ENCODE measurements at places on chromosomes 16 and 17.

GRCh38 chr16:23508589-23509440, 1.5 kb downstream of the GGA2 start:
- DNase-seq, result no peak

GRCh38 chr17:81926451-81927151, 934 bp downstream of the MAFG start:
- peak; percentile 76 for DNase-seq

DNA sequence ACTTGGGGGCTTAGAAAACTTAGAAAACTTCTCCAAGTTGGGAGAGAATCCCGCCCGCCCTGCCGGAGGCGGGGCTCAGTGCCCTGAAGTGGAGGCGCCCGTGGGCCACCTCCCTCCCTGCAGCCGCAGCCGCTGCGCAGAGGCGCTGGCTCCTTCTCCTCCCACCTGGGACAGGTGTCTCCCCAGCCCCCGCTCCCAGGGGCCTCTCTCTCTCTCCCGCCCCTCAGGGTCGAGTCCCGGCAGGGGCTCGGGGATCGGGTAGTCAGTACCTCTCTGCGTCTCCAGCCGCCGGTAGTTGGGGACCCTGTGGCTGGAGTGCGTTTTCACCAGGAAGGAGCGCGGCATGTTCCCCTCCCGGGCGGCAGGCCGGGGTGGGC, 257 bp downstream of the SNAI3 start:
- DNase-seq, result peak; percentile 28

DNA sequence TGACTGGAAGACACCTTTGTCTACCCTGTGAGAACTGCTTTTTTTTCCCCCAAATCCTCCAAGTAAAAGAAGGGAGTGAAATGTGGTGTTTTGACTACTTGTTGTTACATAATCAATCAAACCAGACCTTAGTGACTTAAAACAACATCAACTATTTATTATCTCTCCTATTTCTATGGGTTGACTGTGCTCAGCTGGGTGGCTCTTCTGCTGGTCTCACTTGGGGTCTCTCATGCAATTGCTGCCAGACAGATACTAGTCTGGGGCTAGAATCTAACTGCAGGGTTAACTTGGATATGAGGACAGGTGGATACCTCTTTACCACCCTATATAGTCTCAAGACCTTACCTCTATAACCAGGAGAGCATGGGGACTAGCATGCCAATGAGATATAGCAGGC, 141.3 kb downstream of the SALL1 start:
- no peak for DNase-seq

DNA sequence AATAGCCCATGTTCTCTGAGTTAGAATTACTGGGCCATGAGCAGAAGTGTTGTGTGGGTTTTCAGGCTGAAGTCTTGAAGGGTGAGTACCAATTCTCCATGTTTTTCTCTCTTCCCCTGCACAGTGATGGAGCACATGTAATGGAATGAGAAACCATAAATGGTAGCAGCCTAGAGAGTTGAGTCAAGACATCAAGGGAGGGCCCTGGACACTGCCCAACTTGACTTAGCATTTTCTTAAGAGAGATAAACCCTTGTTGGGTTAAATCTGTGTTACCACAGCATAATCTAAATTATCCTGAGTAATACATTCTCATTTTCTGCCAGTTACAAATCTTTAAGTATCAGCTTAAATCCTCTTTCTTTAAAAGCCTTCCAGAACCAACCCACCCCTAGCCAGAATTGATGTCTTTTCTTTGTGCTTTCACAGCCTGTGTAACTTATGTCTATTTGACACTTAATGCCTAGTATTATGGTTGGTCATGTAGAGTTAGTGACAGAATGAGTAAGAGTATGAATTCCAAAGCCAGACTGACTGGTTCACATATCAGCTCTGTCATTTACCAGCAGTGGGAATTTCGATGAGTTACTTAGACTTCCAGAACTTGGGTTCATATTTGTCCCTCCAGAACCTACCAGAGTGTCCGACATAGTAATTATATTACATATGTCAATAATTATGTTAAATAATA, 27.0 kb upstream of the RGS9 start:
- no peak for DNase-seq

DNA sequence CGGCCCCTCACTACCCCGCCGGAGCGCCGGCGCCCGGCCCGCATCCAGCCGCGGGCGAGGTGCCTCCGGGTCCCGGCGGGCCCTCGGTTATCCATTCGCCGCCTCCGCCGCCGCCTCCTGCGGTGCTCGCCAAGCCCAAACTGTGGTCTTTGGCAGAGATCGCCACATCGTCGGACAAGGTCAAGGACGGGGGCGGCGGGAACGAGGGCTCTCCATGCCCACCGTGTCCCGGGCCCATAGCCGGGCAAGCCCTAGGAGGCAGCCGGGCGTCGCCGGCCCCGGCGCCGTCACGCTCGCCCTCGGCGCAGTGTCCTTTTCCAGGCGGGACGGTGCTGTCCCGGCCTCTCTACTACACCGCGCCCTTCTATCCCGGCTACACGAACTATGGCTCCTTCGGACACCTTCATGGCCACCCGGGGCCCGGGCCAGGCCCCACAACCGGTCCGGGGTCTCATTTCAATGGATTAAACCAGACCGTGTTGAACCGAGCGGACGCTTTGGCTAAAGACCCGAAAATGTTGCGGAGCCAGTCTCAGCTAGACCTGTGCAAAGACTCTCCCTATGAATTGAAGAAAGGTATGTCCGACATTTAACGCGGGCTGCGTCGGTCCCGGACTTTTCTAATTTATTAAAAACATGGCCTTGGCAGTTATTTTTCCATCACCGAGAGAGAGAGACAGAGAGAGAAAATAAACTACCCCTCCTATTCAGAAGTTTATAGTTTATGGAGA, 2.8 kb downstream of the IRX5 start:
- no peak for DNase-seq

- no peak for DNase-seq
Observed at GRCh38 chr17:49071106-49071505, 61.5 kb upstream of the B4GALNT2 start.

DNA sequence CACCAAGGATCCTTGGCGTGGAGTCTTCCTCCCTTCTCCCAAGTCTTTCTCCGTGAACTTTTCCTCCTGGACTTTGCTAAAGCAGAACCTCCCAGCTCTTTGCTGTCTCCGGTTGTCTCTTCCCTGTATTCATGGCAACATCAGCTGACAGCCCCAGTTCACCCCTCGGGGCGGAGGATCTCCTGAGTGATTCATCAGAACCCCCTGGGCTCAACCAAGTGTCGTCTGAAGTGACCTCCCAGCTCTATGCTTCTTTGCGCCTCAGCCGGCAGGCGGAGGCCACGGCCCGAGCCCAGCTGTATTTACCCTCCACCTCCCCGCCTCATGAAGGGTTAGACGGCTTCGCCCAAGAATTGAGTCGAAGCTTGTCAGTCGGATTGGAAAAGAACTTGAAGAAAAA, 943 bp downstream of the CNTROB start:
- DNase-seq, result no peak

DNA sequence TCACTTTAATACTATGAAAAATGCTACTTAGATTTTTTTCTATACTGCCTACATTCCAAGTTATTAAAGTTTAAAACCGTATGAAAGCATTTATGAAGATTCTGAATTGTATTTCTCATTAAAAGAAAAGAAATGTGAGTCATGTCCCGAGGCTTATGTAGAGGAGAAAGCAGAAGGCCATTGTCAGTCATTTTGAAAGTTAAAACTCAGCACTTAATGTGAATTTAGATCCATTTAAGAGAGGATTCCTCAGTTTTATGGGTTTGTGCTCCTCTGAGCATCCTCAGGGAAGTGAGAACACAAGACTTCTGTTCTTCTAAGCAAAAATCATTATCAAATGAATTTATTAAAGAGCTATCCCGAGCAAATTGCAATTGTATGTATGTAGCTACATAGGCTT, 11.8 kb downstream of the C17orf75 start:
- no peak for DNase-seq

GRCh38 chr17:45260204-45260783, 1.6 kb downstream of the SPATA32 start:
- DNase-seq, result no peak

DNA sequence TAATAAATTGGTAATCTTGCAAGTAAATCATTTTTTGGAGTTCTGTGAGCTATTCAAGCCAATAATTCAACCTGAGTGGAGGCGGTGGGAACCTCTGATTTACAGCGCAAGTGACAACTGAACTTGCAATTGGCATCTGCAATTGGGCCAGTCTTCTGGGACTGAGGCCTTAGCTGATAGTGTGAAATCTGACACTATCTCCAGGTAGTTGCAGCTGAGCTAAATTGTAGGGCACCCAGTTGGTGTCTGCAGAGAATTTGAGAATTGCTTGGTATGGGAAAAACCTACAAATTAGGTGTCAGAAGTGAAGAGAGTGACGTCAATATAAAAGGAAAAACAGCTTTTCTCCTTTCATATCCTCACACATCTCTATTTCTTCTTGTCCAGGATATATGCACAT, 1633.6 kb upstream of the GOT2 start:
- no peak for DNase-seq

- no peak for DNase-seq
Observed at GRCh38 chr17:47855737-47856136, 4.8 kb upstream of the SP6 start.

DNA sequence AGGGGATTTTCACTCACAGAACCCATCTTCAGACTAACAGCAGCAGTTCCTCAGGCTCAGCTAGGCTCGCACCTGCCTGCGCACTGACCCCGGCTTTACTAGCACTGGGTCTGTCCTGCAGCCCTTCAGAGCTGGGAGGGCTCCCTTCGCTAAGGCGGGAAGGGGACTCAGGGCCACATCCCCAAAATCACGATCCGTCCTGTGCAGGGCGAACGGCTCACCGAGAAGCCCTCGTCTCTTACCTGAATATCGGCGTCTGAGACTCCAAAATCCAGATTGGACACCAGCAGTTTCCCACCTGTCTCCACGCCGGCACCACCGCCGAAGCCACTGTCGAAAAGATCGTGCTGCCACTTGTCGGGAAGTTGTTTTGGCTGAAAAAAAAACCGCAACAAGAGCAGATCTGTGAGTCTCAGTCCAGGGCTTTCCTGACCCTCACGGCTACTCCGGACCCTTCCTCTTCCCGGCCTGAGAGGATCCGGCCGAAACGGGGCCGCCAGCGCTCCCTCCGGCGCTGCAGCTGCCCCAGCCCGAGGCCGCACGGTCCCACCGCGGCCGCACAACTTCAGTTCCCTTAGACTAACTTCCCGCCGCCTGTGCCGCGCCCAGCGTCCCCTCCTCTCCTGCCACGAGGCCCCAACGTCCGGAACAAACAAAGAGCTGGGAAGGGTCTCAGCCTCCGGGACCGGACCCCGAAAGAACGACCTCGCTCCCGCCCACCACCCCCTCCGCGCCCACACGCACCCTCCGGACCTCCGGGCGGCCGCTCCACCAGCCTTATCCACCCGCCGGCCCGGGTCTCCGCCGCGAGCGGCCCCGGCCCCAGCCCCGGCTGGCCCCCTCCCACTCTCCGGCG, 711 bp downstream of the ALYREF start:
- DNase-seq, result no peak

- DNase-seq, result no peak
Observed at GRCh38 chr16:4663777-4664465, 29.4 kb upstream of the NUDT16L1 start.

DNA sequence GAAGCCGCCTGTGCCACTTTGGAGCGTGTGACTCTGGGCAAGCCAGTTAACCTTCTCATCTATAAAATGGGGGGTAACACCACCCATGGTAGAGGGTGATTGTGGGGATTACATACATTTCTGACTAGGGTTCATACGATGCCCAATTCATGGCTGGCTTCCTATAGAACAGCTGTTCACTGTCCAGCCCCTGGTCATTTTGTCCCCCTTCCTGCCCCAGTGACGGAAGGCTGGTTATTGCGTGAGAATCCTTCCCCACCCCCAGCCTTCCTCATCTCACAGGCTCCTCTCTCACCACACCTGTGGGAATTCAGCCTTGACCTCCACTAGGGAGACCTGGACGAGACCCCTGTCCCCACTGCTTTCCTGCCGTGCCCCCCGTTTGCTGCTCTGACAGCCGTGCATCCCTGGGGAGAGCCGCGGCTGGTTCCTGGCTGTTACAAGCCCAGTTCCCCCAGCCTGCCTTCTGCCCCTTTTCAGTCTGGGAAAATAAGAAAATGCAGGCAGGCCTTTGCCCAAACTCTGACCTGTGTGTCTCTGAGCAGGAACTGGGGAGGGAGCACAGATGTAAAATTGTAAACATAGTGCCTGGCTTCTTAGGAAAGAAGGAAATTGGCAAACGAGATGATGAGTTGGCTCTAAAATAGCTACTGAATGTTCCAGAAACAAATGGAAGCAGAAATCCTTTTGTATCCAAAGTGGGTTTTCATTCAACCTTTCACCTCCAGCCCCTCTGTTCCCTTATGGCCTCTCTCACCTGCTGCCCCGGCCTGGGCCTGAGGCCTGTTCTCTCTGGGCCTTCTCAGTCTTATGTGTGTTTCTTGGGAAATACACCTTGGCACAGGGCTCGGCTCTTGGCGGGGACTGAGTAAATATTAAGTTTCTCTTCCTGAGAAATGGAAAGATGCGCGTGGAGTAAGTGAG, 67.3 kb downstream of the OR1D5 start:
- no peak for DNase-seq

DNA sequence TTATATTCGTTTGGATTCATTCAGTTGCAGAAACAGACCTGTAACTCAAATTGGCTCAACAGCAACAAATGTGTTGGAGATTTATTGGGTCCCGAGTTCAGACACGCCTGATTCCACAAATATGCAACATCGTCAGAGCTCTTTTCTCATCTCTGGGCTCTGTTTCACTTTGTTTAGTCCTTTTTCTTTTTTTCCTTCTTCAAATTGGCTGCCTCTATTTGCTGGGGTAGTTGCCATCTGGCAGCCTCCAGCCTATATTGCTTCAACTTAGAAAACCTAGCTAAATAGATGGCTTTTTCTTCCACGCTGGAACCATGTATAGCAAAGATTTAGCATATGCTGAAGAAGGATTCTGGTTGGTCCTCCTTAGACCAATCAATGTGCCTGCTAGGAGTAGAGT, 398.5 kb downstream of the RBFOX1 start:
- DNase-seq, result no peak

GRCh38 chr17:622356-622755, 92.3 kb downstream of the VPS53 start:
- DNase-seq, result no peak

DNA sequence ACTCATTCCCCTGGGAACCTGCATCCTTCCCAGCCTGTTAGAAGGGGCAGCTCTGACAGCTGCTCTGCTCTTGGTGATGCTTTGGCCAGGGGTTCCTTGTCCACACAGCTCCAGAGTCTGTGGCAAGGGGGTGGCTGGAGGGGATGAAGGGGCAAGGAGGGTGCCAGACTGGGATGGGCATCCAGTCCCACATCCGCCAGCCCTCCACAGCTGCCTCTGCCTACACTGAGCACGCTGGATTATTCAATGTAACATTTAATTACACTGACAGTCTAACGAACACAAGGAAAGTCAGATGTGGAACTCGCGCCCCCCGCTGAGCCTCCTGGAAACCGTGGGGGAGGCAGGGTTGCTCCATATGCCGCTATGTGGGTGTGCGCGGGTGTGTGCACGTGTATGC, 101.1 kb downstream of the C16orf78 start:
- DNase-seq, result no peak

GRCh38 chr17:2755891-2756724, 6.7 kb upstream of the CCDC92B start:
- DNase-seq, result no peak

Data from stimulated activated CD4-positive, alpha-beta T cell treated with anti-CD3 and anti-CD28 coated beads, Interleukin-4, amount 100 ng/mL, for 24 hours (primary cell).